Caki2 (cell line): ENCODE measurements at places on chromosomes 6 and 20. TPM values are rescaled to one million over a fixed set of nuclear protein-coding genes. Genes with fewer than 3 reads are reported as not detected.

MCUR1 gene
- 21.6 and 26.5 TPM in 2 replicates for total RNA-seq

B3GALT4 gene
- total RNA-seq: not detected in 2 replicates

HLA-DRA gene
- not detected in 2 replicates for total RNA-seq

PRPH2 gene
- not detected in 2 replicates for total RNA-seq

MAS1 gene
- total RNA-seq: not detected in 2 replicates

HLA-DMA gene
- 7.4 and 16.7 TPM in 2 replicates for total RNA-seq

- no peak for DNase-seq
Measured at GRCh38 chr20:62942456-62942855, 4.5 kb downstream of the GID8 start.

GRCh38 chr6:113578691-113579090 lies 278.5 kb upstream of the MARCKS start:
- no peak for DNase-seq

DNA sequence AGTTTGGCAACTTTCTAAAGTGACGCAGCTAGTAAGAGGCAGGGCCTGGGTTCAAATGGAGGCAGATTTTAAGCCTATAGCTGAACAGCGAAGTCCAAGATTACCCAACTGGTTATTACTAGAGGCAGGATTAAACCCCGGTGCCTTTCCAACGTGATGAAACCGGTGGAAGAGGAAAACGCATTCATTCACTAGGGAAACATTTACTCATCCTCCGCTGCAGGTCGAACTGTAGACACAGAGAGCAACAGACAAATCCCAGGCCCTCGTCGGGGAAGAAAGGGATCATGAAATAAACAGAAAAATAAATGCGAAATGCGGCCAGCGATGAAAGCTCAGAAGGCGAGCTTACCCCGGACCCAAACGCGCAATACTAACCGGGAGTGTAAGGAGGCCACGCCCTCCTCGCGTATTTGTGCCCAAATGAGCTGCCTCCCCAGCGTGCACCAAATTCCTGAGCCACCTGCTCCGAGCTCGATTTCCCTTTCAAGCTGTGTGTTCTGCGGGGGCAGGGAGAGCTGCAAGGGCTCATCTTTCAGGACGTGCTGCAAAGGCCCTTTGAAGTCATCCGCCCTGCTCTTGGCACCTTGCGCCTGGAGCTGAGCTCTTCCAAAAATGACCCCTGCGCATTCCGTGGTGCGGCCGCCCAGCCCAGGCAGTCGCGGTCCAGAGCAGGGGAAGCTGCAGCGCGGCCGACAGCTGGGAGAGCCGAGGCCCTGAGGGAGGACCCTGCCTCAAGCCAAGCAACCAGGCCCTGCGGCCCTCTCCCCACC lies 46.9 kb downstream of the PDYN start:
- DNase-seq: no peak

- DNase-seq: peak; percentile 50
Measured at GRCh38 chr6:150720774-150721233, 121.1 kb downstream of the PLEKHG1 start.

GRCh38 chr6:56860475-56860874 lies 94.4 kb upstream of the BEND6 start:
- DNase-seq: no peak

DNA sequence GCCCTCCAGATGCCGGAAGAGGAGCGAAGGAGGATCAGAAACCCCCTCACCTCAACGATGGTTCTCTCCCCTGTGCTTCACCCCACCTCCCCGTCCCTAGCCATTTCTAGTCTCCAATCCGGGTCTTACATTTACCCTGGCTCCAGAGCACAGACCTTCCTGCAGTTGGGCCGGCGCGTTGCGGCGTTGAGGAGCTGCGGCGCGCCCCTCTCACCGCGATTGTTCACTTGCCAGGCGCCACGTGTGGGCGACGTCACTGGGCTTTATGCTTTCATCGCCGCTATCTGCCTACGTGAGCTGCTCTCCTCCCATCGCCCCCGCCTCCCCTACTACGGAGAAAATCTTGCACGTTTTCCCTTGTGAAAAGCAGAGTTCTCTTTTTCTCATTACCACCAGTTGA lies at the start of gene CRISP2:
TSS of gene CRISP2 (minus strand) at position 198 of the 400 bp plus-strand sequence. CDS start 4,347 bp downstream, outside the sequence.
- DNase-seq: no peak

DNA sequence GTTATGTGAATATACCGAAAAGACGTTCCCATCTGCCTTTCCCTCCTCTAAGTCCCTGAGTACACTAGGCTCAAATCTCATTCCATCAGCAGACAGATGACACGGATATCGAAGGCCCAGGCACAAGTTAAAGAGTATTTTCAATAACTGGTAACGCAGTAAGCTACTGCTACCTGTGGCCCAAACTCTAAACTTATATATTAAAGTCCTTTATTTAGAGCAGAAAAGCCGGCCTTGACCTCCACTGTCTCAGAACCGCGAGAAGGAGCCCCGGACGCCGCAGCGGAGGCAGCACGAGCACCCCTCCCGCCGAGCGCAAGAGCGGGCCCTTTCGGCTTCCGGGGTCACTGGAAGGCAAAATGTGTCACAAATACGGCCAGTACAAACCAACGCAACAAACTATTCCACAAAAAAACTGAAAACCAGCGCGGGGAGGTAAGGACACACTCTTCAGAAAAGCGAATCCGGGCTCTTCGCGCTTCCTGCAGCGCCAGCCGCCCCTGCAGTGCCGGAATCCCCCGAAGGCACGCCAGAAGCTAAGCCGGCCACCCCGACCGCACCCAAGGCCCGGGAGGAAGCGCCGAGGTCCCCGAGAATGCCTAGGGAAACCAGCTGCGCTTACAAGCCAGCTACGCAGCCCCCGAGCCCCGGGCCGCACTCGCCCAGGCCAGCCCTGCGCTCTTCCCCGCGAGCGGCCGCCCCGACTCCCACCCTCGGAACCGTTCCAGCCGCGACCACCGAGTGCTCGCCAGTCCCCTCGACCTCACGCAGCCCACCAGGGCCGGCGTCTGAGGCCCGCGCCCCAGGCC lies 681 bp downstream of the DIDO1 start:
- DNase-seq: peak; percentile 58

GRCh38 chr6:166951670-166952060 lies 4.7 kb downstream of the RNASET2 start:
- no peak for DNase-seq

DNA sequence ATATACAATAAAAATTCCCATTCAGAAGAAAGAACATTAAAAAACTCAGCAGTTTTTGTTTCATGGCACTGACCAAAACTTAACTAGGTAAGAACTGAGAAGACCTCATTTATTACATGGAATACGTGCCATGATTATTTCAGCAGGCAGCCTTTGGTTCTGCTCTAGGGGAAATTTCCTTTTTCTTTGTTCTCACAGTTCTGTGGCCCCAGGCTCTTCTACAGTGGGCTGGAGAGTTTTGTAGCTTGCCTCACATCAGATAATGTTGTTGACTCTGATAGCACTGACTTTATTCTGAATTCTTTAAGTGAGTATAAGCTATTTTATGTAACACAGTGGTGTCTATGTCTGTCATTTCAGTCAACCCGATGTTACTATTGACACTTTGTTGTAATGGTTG lies 844.3 kb downstream of the TBC1D32 start:
- DNase-seq: no peak

DNA sequence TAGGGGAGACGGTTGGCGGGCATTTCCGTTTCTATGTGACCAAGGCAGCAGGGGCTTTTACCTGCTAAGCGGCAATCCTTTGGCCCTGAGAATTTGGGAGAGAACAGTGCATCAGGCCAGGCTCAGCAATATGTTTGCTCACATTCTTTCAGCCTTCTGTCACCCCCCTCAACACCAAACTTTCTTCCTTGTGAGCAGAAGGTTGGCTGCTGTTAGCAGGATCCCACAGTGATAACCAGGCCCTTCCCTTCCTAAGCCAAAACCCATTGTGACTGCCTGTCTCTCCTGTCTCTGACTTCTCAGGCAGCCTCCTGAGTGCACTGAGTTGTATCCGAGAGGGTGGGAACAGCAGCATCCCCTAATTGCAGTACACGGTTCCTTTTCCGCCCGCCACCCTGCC lies 43.7 kb downstream of the STK35 start:
- DNase-seq: no peak

DNA sequence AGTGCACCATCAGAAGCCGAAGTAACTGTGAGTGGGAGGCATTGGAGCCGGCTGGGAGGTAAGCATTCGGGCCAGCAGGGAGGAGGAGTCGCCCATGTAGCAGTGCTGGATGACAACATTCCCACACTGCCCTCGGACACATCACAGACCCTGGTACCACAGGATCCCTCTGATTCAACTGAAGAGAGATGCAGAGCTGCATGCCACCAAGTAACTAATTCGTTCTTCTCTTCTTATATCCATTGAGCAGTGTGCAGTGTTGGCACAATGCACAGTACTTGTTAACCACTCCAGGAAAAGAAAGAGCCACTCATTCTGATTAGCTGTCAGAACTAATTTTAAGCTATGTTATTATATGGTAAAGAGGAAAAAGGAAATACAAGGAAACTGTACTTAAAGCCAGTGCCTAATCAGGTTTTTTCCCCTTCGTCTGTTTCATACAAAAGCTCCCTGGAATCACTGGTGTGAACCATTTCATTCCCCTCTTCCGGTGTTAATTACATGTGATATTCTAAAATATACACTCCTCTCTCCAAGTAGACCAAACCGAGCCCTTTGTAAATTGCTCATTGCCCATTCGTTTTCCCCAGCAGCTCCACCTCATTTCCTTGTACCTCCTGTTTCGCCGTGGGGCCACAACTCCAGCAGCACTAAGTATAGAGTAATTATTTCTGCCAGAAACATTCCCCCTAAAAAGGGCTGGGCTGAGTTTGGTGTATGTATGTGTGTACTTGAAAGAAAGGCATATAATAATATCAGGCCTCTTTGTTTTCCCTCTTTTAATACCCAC lies 32.4 kb upstream of the ADTRP start:
- no peak for DNase-seq

- DNase-seq: peak; percentile 40
Measured at GRCh38 chr6:160088069-160088783, 33.4 kb upstream of the SLC22A1 start.

- no peak for DNase-seq
Measured at GRCh38 chr6:35352735-35353134, 10.4 kb downstream of the PPARD start.

GRCh38 chr20:32648761-32649650 lies 24.7 kb downstream of the C20orf203 start:
- peak; percentile 61 for DNase-seq
